ENCODE measurements at places on chromosomes 6 and 20.

DNA sequence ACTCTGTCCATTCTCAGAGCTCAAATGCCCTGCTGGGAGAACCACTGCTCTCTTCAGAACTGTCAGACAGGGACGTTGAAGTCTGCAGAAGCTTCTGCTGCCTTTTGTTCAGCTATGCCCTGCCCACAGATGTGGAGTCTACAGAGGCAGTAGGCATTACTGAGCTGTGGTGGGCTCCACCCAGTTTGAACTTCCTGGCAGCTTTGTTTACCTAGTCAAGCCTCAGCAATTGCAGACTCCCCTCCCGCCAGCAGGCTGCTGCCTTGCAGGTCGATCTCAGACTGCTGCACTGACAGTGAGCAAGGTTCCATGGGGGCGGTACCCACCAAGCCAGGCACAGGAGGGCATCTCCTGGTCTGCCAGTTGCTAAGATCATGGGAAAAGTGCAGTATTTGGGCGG lies 21.8 kb upstream of the UFL1 start:
- DNase-seq: no peak

GRCh38 chr6:156585859-156586258 lies 191.3 kb upstream of the ARID1B start:
- DNase-seq: no peak

GRCh38 chr6:31394381-31394780 lies 9.0 kb upstream of the MICA start:
- no peak for DNase-seq

DNA sequence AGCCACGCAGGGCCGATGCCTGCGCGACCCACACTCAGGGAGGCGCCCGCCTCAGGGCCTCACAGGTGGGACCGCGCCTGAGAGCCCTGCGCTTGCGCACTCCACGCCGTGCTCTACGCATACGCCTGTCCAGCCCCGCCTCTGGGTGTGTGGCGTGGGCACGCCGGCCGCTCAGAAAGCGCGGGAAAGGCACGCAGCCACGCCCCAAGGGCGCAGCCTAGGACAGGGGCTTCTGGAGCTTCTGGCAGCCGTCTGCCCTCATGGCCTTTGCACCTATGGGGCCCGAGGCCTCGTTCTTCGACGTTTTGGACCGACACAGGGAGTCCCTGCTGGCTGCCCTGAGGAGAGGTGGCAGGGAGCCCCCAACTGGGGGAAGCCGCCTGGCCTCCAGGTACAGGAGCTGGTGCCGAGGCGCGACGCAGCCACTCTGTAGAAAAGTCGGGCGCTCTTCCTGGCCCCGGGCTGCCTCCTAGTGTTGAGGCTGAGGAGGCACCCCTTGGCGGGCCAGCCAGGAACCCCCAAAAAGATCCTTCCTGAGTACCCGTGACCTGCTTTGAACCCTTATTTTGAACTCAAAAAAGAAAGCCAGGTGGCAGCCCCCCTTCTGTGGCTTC lies at the start of gene SPO11:
Gene SPO11, plus strand, starts transcription at position 196 of the 614 bp plus-strand sequence. Its CDS starts 65 bp downstream, at position 261.
- no peak for DNase-seq

- peak; percentile 58 for DNase-seq
These were observed 597.9 kb downstream of the COL12A1 start for GRCh38 chr6:74607934-74608333.

DNA sequence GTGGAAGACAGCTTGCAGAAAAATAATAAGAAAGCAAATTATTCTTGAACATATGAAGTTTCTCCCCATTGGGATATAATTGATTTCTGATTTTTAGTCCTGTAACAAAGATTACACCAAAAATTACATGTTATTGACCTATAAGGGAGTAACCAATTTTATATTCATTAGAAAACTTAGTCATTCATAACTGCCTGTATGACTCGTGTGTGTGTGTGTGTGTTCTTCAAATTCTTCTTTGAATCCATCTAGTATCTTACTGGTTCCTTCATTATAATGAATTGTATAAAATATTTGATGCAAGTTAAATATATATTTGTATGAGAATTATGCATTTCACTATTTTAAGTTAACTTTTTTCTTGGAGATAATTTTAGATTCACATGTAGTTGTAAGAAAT lies 310.4 kb downstream of the HAO1 start:
- no peak for DNase-seq

GRCh38 chr6:17705428-17705777 lies 1.3 kb downstream of the NUP153 start:
- DNase-seq: peak; percentile 56

DNA sequence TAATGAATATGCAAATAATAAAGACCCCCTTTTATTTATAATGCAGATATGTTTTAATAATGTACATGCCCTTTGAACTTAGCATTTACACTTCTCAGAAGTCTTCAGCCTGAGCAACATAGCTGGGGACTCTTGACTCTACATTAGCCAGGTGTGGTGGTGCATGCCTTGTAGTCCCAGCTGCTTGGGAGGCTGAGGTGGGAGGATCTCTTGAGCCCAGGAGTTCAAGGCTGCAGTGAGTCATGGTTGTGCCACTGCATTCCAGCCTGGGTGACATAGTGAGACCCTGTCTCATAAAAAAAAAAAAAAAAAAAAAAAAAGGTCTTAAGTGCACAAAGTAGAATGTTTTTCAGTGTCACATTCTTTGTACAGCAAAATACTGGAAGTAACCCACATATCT lies 17.3 kb upstream of the MAPK13 start:
- DNase-seq: no peak

DNA sequence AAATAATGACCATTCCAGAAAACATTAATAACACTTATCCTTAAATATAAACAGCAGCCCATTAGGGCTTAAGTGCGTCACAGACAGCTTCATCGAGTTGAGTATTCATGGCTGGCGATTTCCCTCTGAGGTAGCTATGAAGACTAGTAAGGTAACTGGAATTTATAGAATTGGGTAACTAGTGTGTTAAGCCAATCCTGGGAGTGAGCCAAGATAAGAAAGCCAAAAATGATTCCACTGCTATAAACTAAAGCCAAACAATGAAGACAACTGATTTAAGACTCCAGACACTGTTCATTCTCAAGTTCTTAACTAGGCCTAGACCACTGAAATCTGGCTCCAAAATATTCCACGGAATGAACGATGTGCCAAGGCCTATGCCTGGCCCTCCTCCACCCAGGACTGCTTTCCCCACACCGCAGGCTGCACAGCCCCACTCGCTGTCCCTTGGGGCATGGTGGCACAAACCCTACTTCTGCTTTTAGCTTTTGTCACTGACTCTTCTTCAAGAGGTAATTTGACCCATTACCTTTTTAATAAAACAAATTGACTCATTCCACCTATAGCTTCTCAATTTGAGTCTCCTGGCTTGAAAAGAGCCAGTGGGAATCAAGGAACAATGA lies 66.0 kb downstream of the BLOC1S5 start:
- DNase-seq: peak; percentile 96

DNA sequence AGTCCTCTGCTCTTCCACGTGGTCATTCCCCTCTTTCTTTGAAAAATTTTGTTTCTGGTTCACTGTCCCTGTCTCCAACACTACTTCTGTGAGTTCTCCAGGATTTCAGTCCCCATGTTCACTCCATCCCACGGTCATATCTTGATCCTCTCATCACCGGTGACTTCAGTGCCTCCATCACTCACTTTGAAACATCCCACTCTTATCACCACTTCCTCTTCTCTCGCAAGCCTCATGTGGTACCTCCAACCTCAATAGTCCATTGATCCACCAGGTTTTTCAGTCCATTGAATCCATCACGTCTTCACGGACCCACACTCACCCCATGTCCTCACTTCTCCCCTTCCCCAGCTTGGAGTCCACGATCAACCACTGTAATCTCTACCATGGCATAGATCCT lies 64.8 kb downstream of the CARMIL1 start:
- no peak for DNase-seq

DNA sequence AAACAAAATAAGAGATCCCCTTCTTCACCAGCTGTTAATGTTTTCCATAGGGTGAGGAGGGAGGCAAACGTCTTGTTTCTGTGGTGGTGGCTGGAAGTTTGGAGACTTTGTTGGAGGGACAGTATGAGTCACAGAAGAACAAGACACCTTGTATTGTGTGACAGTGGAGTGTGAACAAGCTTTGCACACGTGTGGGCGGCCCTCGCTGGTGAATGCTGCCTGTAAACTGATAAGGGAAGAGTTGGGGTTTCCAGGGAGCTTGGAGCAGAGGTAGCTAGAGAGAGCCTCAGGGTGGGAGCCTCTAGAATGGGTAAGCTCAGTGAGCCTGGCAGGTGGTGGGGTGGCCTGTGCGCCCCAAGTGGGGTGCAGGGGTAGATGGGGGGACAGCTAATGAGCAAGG lies 78.3 kb downstream of the ZDHHC14 start:
- DNase-seq: no peak

- DNase-seq: no peak
These were observed 52.2 kb downstream of the FKBP1C start for GRCh38 chr6:63263444-63263843.

GRCh38 chr20:39298121-39298520 lies 336.0 kb downstream of the DHX35 start:
- DNase-seq: no peak

- DNase-seq: peak; percentile 88
These were observed 56.6 kb upstream of the RREB1 start for GRCh38 chr6:7050872-7051779.

DNA sequence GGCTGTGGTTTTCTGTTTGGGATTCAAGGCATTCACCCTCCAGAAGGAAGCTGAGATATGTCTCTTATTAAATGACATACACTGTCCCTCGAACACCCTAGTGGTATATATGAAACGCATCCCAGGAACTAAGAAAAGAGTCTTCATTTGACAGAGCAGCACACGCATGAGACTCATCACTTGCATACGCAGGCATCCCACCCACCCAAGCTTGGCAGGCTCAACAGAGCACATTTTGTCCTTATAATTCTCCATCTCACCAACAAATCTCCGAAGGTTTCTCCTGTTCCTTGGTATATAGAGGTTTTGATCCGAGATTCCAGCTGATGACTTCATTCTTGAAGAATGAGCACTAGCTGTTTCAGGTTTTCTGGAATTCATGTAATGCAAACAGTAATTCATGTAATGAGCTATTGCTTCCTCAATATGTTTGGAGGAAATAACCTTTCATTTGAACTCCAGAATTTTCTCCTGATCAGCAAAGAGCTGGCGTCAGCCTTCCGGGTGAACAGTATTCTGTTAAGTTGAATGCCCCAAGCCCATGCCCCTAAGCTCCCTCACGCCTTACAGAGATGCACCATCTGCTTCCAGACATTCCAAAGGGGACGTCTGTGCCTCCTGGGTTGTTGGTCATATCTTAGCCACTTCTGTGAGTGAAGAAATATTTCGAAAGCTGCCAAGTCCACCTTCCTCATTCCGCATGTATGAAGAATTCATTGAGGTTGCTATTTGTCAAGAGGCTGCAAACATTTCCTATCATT lies 66.0 kb upstream of the CDH4 start:
- peak; percentile 98 for DNase-seq

DNA sequence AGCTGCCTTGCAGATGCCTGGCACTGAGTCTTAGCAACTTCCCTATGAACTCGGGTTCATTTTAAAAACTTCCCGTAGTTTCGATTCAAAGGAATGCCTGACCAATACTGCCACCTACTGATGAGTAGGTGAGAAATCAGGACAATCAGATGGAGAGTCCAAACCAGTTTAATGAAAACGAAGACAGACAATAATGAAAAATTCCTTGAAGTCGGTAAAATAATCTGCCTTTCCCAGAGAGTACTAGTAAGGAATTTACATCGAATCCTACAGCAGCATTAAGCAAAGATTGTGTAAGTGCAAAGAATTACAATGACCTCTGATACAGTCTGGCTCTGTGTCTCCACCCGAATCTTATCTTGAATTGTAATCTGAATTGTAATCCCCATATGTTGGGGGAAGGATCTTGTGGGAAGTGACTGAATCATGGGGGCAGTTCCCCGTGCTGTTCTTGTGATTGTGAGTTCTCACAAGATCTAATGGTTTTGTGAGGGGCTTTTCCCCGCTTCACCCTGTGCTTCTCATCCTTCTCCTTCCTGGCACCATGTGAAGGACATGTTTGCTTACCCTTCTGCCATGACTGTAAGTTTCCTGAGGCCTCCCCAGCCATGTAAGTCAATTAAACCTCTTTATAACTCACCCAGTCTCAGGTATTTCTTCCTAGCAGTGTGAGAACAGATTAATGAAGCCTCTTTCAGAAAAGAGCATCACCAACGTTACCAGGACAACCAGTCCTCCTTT lies 134.4 kb downstream of the ARHGAP18 start:
- peak; percentile 78 for DNase-seq

DNA sequence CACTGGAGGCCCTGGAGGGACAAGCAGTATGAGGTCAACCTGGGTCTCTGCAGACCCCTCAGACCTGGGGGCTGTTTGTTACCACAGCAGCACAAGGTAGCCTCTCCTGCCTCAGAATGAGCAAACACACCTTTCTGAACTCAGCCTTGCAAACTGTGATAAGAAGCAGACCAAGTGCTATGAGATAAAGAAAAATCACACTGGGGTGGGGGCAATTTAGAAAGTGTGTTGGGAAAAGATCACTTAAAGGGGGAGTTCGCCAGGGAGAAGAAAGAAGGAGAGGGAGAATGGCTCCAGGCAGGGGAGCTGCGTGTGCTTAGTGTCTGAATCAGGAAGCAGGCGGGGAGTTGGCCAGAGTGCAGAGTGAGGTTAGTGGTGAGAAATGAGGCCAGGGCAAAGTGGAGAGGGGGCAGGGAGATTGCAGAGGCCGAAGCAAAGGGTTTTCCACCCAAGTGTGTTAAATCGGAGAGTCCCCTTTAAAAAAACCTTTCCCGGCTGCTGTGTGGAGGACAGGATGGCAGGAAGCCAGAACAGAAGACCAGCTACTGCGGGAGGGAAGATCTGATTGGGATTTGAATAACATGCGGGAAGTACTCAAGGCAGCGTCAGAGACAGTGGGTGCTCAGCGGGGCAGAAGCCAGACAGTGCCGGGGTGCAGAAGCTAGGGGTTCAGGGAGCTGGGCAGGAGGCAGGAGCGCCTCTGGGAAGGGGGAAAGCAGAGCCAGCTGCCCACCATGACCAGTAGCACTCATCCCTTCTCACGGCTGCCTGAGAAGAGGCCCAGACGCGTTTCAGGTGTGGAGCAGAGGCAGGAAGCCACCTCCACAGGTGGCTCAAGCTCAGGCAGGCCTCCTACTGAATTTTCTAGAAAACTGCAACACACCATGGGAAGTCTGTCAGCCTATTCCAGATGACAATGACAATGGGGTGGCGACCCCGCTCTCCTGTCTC lies 9.0 kb downstream of the ADA start:
- DNase-seq: peak; percentile 96

- DNase-seq: no peak
These were observed at the start of gene OGFR for GRCh38 chr20:62804627-62805154. Gene OGFR (plus strand): TSS chr20:62804835. CDS start chr20:62804860, 25 bp downstream.

- no peak for DNase-seq
These were observed 382.8 kb downstream of the CDH26 start for GRCh38 chr20:60341062-60341461.

Data from amniotic epithelial cell (primary cell).